ENCODE measurements at places on chromosomes 5 and 9.

DNA sequence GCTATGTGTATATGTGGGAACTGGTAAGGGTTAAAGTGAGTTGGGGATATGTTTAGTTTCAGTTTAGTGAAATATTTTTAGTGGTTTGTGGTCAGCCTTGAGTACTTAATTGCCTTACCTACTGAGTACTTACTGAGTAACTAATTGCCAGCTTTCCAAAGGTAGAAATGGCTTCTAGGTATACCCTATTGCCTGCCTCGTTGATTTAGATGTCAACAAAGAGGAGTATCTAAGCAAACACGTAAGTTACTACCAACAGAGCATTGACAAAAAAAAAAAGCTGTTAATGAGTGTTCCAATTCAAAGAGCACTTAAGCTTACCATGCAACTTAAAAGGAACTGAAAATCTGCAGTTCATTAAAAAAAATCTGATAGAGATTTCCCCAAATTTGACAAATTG, 8.8 kb downstream of the ATP10B start:
- no peak for DNase-seq

DNA sequence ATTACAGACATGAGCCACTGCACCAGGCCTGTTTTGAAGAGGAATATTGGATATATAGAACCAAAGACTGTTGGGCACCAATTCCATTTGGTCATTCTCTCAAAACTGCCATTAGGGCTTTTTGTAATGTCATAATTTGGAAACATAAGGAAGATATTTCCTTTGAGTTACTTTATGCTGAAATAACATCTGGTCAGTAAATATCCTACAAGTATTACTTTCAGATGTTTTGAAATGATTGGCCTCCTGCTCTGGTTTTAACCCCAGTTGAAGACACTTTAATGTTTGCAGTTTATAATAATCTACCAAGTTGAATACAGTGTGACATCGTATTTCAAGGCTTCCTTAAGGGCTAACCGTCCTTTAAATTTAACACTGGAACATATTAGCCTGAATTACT, 33.6 kb downstream of the LRRTM2 start:
- no peak for DNase-seq

- no peak for DNase-seq
Measured at GRCh38 chr5:134006115-134006514, 1.3 kb upstream of the VDAC1 start.

DNA sequence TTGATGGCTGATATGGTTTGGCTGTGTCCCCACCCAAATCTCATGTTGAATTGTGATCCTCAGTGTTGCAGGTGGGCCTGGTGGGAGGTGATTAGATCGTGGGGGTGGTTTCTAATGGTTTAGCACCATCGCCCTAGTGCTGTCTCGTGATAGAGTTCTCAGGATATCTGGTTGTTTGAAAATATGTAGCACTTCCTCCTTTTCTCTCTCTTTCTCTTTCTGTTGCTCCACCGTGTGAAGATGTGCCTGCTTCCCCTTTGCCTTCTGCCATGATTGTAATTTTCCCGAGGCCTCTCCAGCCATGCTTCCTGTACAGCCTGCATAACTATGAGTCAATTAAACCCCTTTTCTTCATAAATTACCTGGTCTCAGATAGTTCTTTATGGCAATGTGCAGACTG, 111.6 kb downstream of the SREK1 start:
- DNase-seq, result no peak

DNA sequence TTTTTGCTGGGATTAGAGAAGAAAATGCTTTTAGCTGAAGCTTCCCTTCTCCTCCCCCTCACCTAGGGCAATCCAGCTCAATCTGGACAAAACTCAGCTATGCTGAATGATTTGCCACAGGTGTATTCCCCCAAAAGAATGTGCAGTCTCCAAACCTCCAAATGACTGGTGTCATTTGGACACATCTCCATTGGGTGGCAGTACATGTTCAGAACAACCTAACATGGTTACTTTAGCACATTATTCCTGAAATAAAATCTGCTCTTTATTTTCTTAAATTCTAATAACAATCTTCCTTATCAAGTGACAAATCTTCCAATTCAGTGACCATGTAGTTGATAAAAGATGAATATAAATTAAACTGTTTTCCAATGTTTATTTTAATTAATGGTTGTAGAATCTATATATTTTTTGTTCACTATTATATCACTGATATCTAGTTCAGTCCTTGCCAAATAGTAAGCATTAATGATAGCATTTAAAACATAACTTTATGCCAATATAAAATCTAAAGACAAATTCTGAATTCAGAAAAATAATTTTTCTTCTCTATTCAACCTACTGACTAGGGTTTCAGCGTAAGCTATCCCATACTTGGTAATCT, 61.3 kb upstream of the MOCS2 start:
- peak; percentile 0 for DNase-seq

- DNase-seq, result no peak
Measured at GRCh38 chr5:179211631-179212030, 133.6 kb downstream of the ADAMTS2 start.

DNA sequence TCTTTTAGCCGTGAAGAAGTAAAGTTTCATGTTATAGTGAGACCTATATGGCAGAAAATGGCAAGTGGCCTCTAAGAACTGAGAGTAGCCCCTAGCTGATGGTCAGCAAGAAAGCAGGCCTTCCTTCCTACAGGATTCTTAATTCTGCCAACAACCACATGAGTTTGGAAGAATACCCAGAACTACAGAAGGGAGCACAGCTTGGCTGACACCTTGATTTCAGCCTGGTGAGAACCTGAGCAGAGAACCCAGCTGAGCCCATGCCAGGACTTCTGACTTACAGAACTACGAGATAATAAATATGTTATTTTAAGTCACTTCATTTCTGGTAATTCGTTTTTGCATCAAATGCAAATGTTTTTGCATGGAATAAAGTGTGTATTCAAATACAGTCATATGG, 5.9 kb upstream of the FBXL17 start:
- DNase-seq, result no peak

DNA sequence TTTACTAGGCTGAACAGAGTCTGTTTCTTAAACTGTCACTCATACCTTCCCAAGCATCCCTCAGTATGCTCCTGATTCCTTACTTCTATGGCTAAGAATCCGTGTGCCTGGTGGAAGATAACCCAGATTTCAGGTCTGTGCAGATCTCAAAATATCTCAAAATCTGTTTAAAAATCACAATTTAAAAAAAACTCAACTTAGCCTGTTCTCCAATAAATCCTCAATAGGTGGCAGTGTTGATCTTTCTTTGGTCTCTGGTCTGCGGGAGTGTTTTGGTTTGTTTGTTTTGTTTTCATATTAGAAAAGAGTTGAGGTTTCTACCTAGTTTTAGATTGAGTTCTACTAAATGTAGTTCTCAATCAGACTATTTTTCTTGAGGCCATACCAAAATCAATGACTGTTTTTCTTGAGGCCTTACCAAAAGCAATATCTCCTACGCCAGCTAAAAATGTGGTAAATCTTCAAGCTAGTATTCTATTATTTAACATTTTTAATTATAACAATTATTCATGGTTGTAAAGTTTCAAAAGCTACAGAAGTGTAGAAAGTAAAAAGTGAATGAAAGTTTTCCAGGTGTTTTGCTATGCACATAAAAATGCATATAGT, 57.9 kb downstream of the TGFBR1 start:
- DNase-seq, result no peak

- DNase-seq, result no peak
Measured at GRCh38 chr5:159463590-159464321, 133.5 kb upstream of the IL12B start.

- no peak for DNase-seq
Measured at GRCh38 chr5:78659714-78660113, 11.1 kb upstream of the LHFPL2 start.

DNA sequence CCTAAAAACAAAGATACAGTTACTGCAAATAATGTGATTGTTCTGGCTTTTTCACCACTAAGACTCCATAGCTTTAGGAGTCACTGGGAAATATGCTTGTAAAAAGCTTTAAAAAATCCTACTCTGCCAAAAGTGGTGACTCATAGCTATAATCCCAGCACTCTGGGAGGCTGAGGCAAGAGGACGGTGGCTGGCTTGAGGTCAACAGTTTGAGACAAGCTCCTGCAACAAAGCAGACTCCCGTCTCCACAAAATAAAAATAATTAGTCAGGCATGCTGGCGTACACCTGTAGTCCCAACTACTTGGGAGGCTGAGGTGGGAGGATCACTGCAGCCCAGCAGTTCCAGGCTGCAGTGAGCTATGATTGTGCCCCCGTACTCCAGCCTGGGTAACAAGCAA, 406.4 kb downstream of the HTR1A start:
- no peak for DNase-seq

DNA sequence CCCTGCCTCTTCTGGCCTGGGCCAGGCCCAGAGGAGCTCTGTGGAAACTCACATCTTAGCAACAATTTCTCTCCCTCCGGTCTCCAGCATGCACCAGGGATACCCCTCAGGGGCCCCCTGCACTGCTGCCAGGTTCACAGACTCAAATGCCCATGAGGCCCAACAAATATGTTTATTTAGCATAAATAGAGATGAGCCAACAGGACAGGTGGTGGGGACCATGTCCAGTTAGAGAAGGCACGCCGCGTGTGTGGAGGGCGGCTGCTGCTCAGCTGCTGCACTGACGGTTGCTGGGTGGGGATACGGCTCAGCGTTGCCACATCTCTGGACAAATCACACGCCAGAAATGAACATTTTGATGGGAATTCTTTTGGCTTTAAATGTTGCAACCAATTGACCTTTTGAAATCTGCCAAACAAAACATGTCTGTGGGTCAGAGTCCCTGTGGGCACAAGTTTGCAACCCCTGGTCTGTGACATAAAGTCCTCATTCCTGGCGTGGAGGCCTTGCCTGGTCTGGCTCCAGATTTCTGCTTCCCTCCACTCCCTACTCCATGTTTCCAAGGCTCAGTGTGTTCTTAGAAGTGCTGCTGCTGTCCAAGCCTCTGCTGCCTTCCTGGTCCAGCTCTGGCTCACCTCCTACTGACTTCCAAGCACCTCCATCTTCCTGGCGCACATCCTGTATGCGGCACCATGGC, 88.9 kb downstream of the AMBP start:
- DNase-seq, result no peak

GRCh38 chr9:135885100-135885853, 22.1 kb downstream of the CAMSAP1 start:
- DNase-seq, result no peak

- no peak for DNase-seq
Measured at GRCh38 chr9:18056269-18056992, 417.5 kb upstream of the ADAMTSL1 start.

DNA sequence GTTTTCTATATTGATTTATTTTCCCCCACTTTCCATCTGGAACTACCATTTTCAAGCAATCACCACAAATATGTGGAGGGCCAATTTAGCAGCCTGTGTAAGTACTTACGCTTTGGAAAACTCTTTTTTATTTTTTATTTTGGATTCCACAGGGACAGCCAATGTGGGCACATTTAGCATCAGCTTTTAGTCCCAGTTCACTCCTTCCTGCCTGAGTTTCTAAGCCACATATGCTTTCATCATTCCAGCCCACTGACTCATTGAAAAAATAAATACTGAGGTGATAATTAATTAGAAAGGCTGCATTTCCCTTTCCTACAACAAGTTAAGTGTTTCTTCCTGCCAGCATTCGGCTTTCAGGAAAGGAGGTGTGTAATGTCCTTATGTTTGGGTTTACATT, 76.8 kb downstream of the TMEM167A start:
- DNase-seq, result no peak

- DNase-seq, result no peak
Measured at GRCh38 chr9:21903380-21903965, 90.7 kb downstream of the CDKN2A start.

- no peak for DNase-seq
Measured at GRCh38 chr5:90353254-90353653, 56.3 kb downstream of the CETN3 start.

DNA sequence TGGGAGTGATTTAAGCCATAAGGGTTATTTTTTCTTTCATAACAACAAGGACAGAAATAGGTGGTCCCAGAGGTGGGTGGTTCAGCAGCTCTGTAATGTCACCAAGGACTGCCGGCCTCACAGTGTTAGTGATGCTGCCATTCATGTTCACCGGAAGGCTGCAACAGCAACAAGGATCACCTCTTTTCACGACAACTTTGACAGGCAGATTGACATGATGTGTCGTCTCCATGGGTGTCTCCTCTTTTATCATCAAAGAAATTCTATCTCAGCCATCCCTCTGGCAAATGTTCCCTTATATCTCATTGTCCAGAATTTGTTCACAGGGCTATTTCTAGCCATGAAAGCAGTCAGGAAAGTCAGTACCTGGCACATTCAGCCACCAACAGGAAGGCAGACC, 231.5 kb downstream of the SH3GL2 start:
- no peak for DNase-seq

DNA sequence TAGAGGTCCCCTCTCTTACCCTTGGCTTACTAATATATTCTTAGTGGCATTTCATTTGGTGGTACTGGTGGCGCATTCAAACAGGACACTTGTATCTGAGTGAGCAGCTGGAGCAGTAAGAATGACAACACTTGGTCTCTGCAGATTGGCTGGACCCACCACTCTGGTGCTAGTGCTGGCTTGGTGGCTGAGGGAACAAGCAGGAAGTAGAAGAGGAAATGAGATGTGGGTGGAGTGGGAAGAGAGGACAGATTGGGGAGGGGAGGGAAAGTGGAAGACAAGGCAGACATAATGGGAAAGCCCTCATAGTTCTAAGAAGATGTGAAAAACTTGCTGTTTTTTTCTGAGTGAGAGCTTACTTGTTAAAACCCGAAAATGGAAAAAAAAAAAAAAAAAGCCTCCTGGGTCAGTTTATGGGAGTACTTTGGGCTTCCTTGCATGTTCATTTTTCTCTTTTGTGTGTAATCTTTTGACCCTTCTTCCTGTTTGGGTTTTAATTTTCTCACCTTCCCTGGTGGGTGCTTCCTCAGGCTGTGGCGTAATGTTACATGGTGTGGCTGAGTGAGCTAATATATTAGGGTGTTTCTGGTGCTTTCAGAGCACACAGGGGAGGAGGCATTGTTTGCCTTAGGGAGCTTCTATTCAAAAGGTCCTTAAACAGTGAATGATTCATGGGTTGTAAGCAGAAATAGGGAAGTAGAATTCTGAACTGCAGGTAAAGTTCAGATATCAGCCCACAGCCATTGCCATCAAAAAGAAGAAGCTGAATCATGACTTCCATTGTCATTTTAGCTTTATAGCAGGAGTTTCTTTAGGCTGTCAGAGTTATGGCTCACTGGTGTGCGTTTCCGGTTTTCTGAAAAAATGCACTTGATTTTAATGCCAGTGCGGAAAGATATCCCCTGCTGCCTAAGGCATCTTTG, 52.3 kb downstream of the TLE4 start:
- peak; percentile 18 for DNase-seq

- DNase-seq, result no peak
Measured at GRCh38 chr5:59418808-59419207, 474.7 kb downstream of the PDE4D start.

GRCh38 chr5:178529080-178529479, 61.1 kb downstream of the COL23A1 start:
- no peak for DNase-seq

DNA sequence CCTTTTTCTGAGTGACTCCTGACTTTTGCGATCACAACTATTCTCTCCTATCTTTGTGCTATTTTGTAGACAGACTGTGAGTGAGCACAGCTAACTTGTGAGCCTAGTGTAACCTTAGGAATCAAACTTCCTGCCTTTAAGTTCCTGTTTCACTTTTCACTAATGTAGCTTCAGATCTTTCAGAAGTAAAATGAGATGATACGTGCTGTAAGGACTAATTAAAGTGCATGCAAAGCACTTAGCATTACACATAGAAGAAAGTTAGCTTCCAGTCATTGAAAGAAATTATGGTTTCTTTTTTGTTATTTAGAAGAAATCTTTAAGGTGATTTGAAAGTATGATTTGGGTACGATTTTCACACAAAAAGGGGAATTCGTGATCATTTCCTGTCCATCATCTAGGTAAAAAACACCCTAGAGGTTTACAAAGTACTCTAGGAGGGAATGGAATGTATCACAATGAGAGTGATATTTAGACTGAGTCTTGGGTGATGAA, 122.7 kb downstream of the ST8SIA4 start:
- DNase-seq, result no peak

- DNase-seq, result no peak
Measured at GRCh38 chr5:27048510-27048909, 10.1 kb upstream of the CDH9 start.
